Placental epithelial cell (primary cell): ENCODE measurements at places on chromosomes 13 and 19. TPM values are rescaled to one million over a fixed set of nuclear protein-coding genes. Genes with fewer than 3 reads are reported as not detected.

CDK8 gene
- total RNA-seq = 32.6 and 39.3 TPM in 2 replicates

B3GNT8 gene
- 4.4 and 6.3 TPM in 2 replicates for total RNA-seq

PARP4 gene
- total RNA-seq = 48.7 and 58.0 TPM in 2 replicates

SCN1B gene
- total RNA-seq = 0.22 and 0.79 TPM in 2 replicates
